ENCODE measurements at places on chromosomes 2 and 18. TPM values are rescaled to one million over a fixed set of nuclear protein-coding genes. Genes with fewer than 3 reads are reported as not detected.

- no peak for DNase-seq
These were observed 69.9 kb downstream of the ODC1 start for GRCh38 chr2:10378189-10378588.

Gene KCNK3
- 9.2 TPM for total RNA-seq

GRCh38 chr2:219168526-219168925 lies 1.3 kb downstream of the SLC23A3 start:
- no peak for DNase-seq

DNA sequence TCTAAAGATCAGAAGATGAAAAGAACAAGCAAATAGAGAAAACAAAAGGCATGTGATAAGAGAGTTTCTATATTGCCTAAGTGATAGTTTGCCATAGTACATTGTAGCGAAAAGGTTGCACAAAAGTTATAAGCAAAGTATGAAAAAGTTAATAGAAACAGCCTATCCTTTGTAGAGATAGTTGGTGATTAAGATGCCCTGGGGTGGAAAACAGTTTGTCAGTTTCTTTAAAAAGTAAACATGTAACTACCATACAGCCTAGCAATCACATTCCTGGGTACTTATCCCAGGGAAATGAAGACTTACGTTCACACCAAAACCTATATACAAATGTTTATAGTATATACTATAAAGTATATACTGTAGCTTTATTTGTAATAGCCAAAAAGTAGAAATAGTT lies 16.9 kb upstream of the DAPL1 start:
- DNase-seq: no peak

Gene TNFRSF11A
- total RNA-seq: 6.5 TPM

Gene CTDSP1
- total RNA-seq: 153 TPM

- no peak for DNase-seq
These were observed 44.9 kb downstream of the PSMG2 start for GRCh38 chr18:12747530-12748315.

DNA sequence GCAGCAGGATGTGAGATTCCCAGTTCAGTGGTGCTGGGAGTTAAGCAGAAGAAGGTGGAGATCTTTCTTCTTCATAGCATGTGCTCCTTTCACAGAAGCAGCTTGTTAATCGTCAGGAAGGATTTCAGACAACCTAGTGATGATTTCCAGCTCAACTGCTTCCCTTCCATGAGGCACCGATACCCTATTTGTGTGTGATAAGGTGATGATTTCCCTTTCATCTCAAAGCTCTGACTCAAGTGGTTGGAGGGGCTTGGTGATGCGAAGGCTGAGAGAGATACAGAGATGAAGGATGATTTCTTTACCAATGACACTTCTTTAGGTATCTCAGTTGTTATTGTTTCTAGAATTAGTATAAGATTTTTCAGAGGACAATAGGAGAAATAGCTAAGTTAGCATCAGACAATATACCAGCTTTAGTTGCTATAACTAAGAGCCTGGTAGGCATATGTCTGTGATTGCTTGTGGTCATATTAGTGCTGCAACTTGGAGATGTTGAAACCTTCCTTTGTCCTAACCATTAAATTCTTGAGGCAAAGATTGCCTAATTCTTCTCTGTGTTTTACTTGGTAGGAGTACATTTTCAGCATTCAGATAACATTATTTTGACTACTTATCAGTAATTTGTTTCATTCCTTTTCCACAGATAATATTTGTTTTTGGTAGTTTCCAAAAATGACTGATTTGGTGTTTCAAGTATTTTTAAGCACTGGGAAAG lies 111.3 kb downstream of the PLCL1 start:
- no peak for DNase-seq

DNA sequence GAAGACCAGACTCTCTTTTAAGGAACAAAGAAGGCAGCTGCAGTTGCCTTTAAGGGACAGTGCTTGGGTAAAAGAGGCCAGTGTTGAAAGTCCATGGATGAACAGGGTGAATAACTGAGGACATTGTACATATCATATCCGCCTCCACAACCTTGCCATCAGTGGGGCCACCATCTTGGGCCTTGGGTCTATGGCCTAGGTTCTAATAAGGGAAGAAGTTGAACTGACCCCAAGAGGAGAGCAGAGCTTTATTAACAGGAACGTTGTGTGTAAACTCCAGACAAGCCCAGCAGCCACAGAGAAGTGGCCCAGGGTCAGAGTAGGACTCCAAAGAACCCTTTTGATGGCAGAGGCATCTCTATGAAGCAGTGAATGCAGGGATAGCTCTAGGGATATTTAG lies 332.8 kb downstream of the CYP26B1 start:
- no peak for DNase-seq

- no peak for DNase-seq
These were observed 9.0 kb downstream of the STEAP3 start for GRCh38 chr2:119232666-119232993.

Gene SMARCAL1
- 27.9 TPM for total RNA-seq

DNA sequence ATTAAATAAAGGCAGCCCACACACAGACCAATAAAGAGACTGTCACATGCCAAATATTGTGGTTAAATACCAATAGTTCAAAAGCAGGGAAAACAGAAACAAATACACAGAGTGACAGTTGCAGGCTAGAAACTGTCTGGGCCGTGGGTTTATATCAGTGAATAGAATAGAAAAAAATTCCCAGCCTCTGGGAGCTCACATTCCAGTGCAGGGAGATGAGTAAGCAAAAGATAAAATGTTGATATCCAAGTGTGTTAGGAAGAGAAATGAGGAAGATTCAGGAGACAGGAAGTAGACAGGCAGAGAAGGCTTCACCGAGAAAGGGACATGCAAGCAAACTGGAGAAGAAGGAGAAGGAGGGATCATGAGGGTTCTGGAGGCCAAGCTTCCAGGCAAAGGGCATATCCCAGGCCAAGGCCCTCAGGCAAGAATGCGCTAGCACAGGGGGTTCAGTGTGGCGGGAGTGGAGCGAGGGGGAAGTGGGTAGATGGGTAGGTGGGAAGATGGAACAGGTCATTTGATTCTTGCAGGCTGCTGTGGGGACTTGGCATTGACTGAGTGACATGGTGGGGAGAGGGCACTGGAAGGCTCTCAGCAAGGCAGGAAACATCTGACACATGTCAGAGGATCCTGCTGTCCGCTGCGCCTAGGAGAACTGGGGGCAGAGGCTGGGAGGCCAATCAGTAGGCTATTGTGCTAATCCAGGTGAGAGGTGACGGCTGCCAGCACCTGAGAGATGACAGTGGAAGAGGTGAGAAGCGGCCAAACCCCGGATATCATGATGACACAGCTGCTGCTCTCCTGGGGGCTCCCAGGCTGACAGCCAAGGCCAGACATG lies 89.2 kb downstream of the ZBTB7C start:
- no peak for DNase-seq

DNA sequence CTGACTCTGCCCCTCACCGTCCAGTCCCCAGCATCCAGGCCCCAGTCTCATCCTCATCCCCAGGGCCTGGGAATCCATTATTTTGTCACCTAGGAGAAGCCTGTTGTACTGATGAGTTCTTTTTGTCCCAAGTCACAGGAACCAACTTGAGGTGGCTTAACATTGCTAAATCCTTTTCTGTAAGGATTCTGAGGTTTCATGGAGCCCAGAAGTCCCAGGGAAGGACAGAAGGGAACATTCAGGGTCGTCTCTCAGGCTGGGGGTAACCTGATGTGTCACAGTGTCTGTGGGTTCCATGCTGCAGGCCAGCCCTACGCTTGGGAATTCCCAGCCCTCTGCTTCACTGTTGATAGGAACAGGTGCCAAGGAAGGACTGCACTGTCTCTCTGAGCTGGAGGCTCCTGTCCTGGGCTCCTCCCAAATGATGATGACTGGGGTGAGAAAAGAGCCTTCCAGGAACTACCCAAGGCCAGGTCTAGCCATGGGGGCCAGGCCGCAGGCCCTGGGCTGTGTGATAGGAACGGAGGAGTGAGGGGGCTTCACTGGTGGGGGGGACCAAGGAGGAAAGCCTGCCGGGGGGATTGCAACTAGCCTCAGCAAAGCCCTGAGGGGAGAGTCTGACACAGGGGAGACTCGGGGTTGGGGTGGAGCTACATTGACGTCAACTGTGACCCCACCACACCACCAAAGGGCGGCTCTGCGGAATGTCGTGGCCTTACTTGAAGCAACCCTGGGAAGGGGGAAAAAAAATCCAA lies 145.7 kb downstream of the SMAD7 start:
- DNase-seq: peak; percentile 41

Gene MAP2
- total RNA-seq: 3.0 TPM

Gene MC5R
- total RNA-seq: not detected

DNA sequence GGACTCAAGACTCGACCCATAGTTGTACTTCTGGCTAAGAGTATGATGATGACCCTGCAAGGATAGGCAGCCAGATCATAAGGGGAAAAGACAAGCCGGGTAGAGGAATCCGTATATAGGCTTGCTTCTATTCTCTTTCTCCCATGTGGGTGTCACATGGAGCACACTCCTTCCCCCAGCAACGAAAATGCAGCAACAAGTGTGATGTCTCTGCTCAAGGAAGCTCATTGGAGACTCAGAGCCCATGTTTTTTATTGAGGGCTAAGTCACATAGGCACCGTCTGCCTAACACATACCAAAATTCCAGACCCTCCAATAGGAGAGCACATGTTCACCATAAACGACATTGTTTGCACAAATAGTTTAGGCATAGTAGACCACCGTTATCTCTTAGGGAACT lies 6.3 kb downstream of the ZNF2 start:
- no peak for DNase-seq

Gene ASXL3
- 5.9 TPM for total RNA-seq

- peak; percentile 30 for DNase-seq
These were observed 79.0 kb downstream of the HDAC4 start for GRCh38 chr2:239321596-239322415.

Gene EMILIN1
- total RNA-seq: 65.8 TPM

DNA sequence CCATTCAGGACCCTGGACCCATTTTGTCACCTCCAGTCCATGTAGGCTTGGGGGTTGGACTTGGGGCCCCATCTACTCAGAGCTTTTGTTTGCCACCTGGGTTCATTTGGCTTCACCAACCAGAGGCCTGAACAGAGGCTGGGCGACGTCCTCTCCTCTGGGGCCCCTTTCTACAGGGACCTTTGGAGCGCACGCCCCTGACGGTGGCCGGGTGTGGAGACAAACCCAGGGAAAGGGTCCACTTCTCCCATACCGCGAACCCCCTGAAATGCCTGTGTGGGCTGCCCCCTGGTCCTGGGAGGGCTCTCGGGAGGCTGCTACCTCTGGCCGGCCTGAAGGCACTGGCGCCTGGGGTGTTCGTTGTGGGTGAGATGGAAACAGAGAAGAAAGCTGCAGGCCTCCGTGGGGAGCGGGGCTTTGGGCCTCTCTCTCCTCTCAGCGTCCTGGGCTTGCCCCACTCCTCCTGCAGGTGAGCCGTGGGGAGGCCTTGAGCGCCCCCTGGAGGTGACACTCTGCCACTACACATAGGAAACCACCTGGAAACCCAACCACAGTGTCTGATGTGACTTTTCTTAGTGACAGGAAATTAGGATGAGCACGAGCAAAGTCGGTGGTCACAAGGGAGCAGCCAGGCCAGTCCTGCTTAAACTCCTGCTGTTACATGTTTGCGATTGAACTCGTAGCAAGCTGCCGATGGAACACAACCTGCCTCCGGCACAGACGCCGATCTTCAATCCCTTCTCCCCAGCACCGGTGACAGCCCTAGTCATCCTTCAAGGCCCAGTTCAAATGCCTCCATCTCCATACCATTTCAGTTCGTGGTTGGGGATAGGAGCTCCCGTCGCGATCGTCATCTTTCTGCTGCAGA lies 12.0 kb upstream of the NTSR2 start:
- no peak for DNase-seq

DNA sequence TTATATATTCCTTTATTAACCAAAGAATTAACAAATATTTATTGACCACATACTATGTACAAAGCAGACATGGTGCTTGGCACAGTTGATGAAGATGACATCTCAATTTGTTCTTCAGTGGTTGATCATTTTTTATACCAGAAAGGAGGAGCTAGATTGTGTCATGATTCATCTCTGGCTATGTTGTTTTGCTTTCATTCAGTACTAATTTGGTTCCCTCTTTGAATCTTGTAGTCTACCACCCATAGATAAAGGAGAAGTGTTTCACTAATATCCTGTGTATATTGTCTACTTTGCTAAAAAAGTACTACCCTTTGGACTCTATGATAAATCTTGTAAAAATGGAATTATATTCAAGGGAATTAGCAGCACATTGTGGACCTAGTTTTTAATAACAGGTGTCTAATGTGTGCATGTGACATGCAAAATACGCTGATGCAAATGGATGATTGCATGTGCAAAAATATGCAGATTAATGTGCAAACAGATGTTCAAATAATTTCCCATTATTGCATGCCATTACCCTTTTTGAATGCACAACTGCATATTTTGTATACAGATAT lies 313.2 kb upstream of the ZEB2 start:
- no peak for DNase-seq

- peak; percentile 56 for DNase-seq
These were observed 1.5 kb upstream of the KLHL30 start for GRCh38 chr2:238136820-238137537.

Gene TRIM54
- 0.18 TPM for total RNA-seq

- DNase-seq: no peak
These were observed 4.9 kb upstream of the CYS1 start for GRCh38 chr2:10085043-10085667.

DNA sequence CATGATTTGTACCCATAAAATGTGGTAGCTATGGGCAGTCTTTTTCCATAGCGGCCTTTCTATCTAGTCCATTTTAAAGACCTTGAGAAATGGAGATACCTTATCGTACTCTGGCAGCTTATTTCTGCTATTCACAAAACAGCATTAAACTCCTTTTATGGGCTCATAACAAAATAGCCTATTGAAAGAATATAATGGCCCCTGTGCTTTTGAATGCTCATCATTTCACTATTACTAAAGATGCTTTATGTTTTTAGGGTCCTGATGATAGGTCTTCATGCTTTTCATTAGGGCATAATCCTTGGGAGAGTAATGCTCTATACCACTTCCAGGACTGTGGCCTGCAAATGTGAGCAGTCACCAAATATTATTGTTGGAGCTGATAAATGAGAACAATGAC lies 7.3 kb upstream of the TMEM178A start:
- DNase-seq: no peak

DNA sequence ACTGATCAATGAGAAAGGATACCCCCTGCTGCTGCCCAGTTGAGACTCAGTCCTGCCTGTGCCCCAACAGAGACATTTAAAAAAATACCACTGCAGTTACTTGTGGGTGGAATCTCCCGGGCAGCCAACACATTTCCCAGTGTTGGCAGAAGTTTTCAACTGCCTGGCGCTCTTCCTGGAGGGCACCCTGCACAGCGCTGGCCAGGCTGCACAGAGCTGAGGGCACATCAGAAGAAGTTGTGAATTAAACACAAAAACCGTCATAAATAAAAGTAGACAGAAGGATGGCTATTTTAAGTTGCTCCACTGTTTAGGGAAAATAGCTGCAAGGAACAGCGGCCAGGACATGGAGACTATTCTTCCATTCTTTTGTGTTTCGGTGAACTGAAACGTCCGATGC lies 110.2 kb upstream of the THOC1 start:
- no peak for DNase-seq

Gene SCYGR6
- total RNA-seq: not detected

DNA sequence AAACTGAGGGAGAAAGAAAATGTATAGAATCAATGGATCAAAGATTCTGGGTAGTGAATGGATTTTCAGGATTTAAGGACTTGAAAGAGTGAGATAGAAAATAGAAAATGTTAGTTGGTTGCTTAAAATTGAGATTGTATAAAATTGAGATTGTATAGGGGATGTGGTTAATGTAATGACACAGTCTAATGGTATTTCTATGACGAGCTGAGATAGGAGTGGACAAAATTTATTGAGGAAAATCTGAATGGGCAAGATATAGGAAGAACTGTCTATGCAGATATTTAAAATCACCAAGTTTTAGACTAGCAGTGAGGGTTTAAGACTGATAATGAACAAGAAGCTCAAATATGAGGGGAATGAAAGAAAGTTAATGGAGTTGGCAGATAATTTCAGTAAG lies 406.6 kb downstream of the NYAP2 start:
- no peak for DNase-seq

- no peak for DNase-seq
These were observed 482.7 kb downstream of the DLGAP1 start for GRCh38 chr18:3972291-3972930.

Measured in ureter (tissue), 1 donor.